ENCODE measurements at places on chromosomes 11 and 22. TPM values are rescaled to one million over a fixed set of nuclear protein-coding genes. Genes with fewer than 3 reads are reported as not detected.

DNA sequence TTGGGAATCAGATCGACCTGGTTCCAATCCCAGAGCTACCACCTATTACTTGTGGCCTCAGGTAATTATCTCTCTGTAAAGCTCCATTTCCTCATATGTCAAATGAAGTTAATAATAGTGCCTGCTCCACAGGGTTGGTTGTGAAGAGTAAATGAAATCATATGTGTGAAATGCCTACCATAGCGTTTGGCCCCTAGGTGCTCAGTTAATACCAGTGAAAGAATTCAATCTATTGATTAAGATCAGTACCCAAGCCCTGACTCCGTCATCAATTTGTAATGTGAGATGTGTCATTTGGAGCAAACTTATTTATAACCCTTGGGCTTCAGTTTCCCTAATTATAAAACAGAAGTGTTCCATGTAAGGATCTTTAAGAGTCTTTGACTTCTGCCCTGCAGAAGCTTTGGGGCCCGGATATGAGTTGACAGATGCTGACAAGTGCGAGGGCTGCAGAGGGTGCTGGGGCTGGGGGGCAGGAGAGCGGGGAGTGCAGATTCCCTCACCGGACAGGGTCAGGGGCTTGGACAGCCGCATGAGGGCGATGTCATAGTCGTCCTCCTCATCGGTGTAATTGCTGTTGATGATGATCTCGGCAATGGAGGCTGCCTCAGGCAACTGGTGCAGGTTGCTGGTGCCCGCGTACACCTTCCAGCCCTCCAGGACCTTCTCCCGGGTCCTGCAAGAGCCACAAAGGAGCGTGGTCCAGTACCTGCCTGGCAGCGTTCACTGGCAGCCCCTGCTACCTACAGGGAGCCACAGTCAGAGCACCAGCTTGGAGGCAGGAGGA, 20.9 kb downstream of the TMPRSS13 start:
- peak; percentile 65 for DNase-seq

- DNase-seq = no peak
Measured at GRCh38 chr11:8329847-8330361, 66.2 kb upstream of the LMO1 start.

The GAB4 gene
- total RNA-seq = not detected

DNA sequence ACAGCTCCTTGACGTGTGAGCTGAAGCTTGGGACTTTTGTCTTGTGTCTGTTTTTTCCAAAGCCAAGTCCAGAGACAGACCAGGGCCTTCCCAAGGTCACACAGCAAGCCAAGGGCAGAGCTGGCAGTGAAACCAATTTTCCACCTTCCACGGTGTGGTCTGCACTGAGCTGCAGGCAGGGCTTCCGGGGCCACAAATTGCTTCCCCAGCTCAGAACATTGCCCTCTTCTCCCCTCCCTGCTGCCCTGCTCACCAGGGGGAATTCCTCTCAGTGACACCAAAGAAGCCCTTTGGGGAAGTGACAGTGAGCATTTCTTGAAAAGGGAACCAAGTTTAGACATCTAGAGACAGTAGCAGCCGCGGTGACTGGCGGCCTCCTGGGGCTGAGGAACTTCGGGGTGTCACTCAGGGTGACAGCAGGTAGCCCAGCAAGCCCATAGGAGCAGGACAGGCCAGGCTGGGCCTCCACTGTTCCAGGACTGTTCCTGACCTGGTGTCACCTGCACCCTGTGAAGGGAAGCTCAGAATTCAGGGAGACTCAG, 9.2 kb downstream of the FXYD2 start:
- DNase-seq = peak; percentile 94
